ENCODE measurements at places on chromosomes 11 and 22.

GRCh38 chr22:19066531-19067271, 55.5 kb downstream of the DGCR2 start:
- no peak overlapping the region for H3K27ac ChIP-seq
- no peaks in the 10 kb centered on the region for H3K36me3 ChIP-seq
- DNase-seq, result no peak
- H3K4me1 ChIP-seq, result peaks cover 8% of the 10 kb centered on the region
- H3K27me3 ChIP-seq, result no peaks in the 10 kb centered on the region
- H3K4me3 ChIP-seq, result no peak overlapping the region

DNA sequence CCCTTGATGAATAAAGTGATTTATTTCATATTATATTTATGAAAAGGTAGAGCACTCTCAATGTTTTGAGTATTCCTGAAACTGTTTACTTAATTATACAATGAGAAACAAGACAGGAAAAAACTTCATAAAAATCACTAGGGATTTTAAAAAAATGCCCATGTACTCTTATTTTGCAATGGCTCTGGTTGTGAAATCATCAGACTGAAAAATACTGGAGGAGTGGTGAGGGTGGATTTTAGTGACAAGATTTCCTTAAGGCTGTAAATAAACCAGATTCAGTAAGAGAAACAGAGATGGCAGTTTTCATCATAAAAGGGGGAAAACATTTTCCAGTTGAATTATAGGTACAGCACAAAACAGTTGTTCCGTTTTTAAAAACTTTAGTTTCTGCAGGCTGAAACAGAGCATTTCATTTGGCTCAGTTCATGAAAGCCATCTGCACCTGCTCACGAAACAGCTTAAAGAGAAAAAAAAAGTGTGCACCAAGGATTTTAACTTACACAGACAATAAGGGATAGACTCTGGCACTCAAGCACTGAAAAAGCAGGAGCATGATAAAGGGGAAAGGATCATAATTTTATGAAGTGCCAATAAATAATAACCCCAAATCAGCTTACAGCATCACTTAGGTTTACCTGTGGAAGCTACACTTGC, 100.7 kb downstream of the MAML2 start:
- H3K4me1 ChIP-seq, result peaks cover 51% of the 10 kb centered on the region
- peak overlapping the region; percentile 35 for H3K4me3 ChIP-seq
- H3K27me3 ChIP-seq, result no peaks in the 10 kb centered on the region
- peak overlapping the region; percentile 94 for H3K27ac ChIP-seq

GRCh38 chr11:130418756-130419155, 9.7 kb downstream of the ADAMTS8 start:
- H3K27ac ChIP-seq, result no peak overlapping the region
- DNase-seq, result no peak
- H3K4me1 ChIP-seq, result peaks cover 5% of the 10 kb centered on the region
- no peak overlapping the region for H3K4me3 ChIP-seq
- peaks cover 27% of the 10 kb centered on the region for H3K27me3 ChIP-seq
- no peaks in the 10 kb centered on the region for H3K36me3 ChIP-seq

DNA sequence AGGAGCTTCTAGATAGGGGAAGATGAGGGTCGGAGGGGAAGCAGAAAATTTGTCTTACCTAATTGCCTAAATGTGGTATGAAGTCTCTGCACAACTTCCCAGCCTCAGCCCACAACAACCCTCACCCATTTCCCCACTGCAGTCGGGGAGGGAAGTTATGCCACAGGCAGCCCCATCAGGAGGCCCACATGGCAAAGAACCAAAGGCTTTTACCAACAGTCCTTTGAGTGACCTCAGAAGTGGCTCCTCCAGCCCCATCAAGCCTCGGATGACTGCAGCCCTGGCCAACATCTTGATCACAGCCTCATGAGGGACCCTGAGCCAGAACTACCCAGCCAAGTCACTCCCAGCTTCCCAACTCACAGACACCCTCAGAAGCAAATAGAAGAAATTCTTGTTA, 54.8 kb downstream of the CHST1 start:
- DNase-seq, result no peak
- H3K27me3 ChIP-seq, result peaks cover 11% of the 10 kb centered on the region
- H3K4me1 ChIP-seq, result peaks cover 10% of the 10 kb centered on the region
- no peak overlapping the region for H3K27ac ChIP-seq
- no peak overlapping the region for H3K4me3 ChIP-seq

DNA sequence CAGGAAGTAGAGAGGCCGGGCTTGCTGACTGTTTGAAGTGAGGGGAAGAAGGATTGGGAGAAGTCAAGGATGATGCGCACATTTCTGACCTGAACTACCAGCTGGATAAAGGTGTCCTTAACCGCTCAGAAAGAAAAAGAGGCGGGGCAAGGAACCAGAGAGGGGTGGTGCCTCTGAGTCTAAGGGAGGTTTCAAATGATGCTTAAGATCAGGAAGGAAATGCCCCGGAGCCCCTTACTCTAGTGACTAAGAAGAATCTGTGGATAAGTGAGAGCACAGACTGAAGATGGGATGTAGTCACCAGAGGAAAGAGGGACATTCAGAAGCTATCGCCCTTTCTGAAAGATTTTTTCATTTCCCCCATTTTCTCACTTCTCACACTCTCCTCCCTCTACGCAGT, 12.7 kb downstream of the DCHS1 start:
- no peaks in the 10 kb centered on the region for H3K36me3 ChIP-seq
- H3K4me3 ChIP-seq, result no peak overlapping the region
- H3K27me3 ChIP-seq, result peaks cover 2% of the 10 kb centered on the region
- DNase-seq, result no peak

DNA sequence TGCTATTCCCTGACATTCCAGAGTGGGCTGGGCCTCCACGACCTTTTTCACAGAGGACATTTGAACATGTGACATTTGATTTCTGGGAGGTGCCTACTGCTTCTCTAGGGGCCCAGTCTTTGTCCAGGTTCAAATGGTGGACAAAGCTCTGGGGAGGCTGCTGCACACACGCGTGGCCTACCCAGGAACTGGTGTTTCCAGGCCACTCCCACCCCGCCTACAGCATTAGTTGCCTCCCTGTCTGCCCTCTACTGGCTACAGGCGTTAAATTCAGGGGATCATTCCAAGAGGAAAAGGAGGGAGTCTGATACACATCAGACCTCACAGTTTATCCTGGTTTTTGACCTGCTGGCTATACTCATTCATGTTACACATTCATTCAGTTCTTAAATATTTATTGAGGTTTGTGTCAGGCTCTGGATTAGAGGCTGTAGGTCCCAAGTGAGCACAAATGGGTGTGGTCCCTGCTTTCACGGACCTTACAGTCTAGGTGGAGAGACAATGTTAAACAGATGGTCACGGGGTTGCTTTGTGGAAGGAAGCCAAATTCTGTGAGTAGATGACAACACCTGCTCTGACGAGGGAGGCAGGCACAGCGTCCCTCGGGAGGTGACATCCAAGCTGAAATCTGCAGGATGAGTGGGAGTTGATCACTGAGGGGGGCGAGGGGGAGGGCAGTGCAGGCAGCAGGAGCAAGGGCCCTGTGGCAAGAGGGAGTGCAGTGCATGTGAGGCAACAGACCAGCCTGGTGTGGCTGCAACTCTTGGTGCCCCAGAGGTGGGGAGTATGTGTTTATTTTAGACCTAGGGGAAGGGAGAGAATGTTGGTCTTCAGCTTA, 11.8 kb downstream of the TUB start:
- H3K4me3 ChIP-seq, result no peak overlapping the region
- H3K27me3 ChIP-seq, result no peaks in the 10 kb centered on the region
- H3K4me1 ChIP-seq, result peaks cover 5% of the 10 kb centered on the region
- no peak overlapping the region for H3K27ac ChIP-seq
